Stimulated activated CD8-positive, alpha-beta memory T cell treated with anti-CD3 and anti-CD28 coated beads, Interleukin-7, amount 100 ng/mL, for 4 hours (primary cell): ENCODE measurements at places on chromosomes 16 and 17.

GRCh38 chr16:51290442-51291285, 139.6 kb upstream of the SALL1 start:
- no peak for DNase-seq

DNA sequence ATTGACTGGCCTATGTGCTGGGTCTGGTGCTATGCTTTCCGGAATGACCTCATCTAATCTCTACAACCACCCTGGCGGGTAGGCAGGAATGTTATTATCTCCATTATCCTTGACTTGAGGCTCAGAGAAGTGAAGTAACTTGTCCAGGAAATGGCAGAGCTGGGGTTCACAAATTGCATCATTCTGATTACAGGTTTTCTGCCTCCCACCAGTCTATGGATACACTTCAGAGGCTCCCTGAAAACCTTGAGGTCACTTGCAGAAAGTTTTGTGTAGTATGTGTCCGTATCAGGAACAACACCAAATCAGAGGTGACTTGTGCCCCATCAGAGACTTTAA, 19.1 kb downstream of the NOD2 start:
- DNase-seq = no peak

DNA sequence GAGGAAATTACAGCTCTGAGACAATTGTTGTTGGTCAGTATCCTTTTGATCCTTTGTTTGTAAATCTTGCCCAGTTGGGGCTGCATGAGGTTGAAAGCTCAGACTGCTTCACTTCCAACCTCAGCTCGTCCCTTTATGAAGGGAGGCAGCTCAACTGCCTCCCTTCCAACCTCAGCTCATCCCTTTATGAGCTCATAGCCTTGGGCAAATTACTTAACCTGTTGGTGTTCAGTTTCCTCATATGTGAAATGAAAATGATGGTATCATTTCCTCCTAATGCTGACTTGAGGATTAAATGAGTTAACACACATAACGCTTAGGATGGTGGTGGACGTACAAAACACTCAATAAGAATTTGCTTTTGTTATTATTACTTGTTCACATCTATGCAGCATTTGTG, 265.1 kb downstream of the CDH13 start:
- DNase-seq = no peak

GRCh38 chr17:13337151-13337550, 264.6 kb downstream of the HS3ST3A1 start:
- DNase-seq = no peak

GRCh38 chr16:84315422-84315821, 20.7 kb downstream of the WFDC1 start:
- DNase-seq = no peak

GRCh38 chr16:53404959-53405358, 29.3 kb upstream of the RBL2 start:
- no peak for DNase-seq

GRCh38 chr16:1984347-1985225, 593 bp downstream of the GFER start:
- no peak for DNase-seq

- no peak for DNase-seq
These were observed 44.7 kb downstream of the TMEM132E start for GRCh38 chr17:34623856-34624766.

DNA sequence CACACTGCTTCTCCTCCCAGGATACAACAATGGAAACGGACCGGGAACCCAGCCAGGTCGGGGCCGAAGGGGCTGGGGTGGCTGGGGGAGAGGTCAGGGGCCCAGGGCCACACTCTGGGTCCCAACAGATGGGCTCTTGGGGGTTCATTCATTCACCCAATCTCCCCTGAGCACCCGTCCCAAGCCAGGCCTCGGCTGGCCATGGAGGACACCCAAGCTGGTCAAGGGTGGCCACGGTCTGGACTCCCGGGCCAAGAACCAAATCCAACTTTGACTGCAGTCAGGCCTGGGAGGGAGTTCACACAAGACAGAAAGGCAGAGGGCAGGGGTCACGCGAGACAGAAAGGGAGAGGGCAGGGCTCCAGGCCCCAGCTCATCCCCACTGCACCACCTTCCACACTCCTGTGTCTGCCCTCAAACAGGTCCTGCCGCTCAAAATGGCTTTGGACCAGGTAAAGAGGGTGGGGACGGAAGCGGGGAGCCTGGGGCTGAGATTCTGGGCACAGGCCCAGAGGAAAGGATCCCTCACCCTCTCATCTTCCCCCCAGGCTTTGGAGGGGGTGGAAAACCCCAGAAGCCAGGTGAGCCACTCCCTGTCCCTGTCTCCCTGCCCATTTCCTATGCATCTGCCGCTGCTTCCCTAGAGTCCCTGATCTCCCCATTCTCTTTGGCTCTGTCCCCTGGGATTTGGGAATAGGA, 12.3 kb upstream of the PKMYT1 start:
- DNase-seq = no peak

GRCh38 chr16:68086860-68087268, 1.7 kb downstream of the NFATC3 start:
- no peak for DNase-seq

- peak; percentile 12 for DNase-seq
These were observed 7.5 kb upstream of the C16orf95 start for GRCh38 chr16:87324411-87325275.

GRCh38 chr17:74433421-74434121, 1.7 kb downstream of the GPRC5C start:
- no peak for DNase-seq
